ENCODE measurements at places on chromosomes 2 and 18.
A peak's percentile ranks its signal among the peaks of the same experiment; 100 is the strongest.

- no peak for DNase-seq
Measured at GRCh38 chr2:232296776-232297525, 81.6 kb upstream of the ALPP start.

DNA sequence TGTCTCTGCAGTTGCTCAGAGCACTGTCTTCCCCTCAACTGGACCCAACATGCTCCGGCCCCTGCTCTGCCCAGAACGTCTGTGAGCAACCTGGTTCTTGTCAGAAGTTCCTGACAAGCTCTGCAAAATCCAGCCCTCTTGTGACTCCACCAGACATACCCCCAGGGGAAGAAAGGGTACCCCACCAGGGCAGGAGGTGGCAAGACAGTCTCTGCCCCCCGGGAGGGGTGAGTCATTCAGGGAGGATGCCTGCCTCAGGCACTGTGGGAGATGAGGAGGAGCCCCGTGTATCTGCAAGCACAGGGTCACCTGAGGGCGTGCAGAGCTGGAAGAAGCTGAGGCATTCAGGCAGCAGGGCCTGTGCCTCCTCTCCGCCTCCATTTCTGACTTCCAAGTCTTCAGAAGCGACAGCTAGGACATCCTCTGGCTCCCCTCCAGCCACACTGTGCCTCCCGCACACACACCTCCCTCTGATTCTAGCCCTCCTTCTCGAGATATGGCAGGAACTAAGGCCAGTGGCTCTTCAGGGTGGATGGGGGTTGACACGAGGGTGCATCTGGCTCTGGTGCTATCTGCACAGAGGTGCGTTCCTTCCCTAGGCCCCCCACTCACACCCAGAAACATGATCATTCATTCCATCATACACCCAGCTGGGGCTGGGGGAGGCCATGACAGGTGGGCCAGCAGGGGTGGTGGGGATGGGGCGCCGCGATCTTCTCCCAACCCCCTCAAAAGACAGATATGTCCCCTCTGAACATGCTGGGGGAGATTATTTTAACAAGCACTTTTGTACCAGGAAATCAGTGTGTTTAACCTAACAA, 222.2 kb downstream of the CYP26B1 start:
- no peak for DNase-seq

GRCh38 chr2:30639836-30640235, 167.4 kb downstream of the CAPN13 start:
- no peak for DNase-seq

DNA sequence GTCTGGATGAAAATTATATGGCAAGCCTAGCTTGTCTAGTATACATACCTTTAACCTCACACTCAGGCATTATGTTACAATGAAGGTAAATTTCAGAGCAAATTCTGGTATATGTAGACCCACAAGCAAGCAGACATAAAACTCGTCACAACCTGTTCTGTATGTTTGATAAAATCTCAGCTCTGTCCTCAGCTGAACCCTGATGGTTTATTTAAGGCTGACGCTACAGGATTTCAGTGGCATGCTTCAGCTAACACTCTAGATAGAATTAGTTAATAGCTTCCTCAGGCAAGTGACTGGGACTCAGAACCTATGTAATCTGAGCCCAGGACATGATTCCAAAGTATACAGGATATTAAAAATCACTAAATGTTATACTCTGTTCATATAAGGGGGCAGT, 68.2 kb upstream of the MC2R start:
- DNase-seq = no peak

- no peak for DNase-seq
Measured at GRCh38 chr2:96025194-96025492, 9.6 kb downstream of the GPAT2 start.

DNA sequence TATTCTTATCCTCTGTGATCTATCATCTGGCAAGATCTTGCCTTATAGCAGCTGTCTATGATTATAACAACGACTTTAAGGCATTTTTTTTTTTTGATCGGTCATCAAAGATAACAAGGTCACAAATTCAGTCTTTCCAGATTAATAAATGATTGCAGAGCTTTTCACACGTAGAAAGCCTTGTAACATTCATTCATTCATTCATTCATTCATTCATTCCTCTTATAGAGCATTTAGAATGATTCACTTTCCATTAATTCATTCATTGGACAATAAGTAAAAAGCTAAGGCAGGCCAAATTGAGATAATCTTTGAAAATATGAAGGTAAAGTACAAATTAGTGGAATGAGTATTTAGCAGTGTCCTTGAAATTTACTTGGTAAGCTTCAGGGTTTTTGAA, 223.7 kb downstream of the NUP35 start:
- no peak for DNase-seq

GRCh38 chr2:185689906-185690539, 48.6 kb upstream of the FSIP2 start:
- no peak for DNase-seq

DNA sequence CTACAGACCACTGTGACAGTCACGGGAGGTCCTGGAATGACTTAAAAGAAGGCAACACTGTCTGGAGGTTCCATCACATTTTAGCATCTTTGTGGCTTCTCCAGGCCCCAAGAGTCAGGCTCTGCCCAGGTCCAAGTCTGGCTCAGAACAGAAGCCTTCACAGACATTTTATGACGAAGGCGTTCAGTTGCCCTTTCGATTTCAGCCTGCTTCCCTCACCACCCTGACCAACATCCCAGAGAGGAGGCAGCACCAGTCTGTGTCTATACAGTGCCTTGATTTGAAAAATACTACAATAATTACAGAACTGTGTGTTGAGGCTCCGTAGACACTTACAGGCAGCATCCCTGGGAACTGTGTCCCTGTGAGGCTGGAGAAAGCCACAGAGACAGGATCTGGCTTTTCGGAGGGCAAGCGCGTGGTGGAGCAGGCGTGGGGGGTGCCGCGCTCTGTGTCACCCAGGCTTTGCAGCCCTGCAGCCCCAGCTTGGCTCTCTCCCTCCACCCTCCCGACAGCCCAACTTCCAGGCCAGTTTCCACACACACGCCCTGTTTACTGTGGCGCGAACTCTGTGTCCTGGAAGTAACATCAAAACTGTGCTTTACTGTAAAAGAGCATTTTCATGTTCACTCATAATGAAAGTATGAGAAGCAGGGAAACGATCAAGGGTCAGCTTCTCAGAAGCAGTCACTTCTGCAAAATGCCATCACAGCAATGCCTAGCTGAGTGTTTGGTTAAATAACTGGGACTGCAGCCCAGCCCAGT, 153.5 kb upstream of the ALKAL2 start:
- no peak for DNase-seq

- no peak for DNase-seq
Measured at GRCh38 chr18:62767836-62768557, 52.7 kb downstream of the PHLPP1 start.

GRCh38 chr2:186570604-186571003, 19.3 kb upstream of the ITGAV start:
- DNase-seq = no peak

DNA sequence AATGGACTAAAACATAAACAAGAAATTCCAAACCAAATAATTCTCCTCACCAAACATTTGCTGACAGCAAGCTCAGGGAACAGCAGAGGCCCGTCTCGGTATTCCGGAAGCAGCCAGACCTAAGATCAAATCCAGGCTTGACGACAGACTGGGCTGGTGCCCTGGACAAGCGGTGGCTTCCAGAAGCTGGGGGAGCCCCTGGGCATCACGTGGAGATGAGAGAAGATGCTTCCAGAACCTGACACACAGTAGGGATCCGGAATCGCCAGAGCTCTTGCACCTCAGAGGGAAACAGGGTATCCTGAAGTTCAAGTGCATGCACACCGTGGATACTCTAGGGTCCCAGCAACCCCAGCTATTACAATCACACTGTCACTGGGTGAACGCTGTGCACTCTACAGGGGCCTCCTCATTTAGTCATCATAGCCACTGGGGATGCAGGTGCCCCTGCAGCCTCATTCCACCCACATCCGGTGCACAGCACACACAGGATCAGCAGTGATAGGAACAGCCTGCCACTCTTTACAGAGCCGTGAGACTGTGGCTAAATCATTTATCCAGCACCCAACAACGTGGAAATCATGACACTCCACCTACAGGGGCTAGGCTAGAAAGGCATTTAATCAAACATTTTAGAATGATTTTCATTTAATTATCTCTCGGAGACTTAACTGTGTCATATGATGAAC, 102.6 kb downstream of the HDAC4 start:
- no peak for DNase-seq

GRCh38 chr2:170815746-170816503, 762 bp upstream of the GAD1 start:
- peak; percentile 19 for DNase-seq

DNA sequence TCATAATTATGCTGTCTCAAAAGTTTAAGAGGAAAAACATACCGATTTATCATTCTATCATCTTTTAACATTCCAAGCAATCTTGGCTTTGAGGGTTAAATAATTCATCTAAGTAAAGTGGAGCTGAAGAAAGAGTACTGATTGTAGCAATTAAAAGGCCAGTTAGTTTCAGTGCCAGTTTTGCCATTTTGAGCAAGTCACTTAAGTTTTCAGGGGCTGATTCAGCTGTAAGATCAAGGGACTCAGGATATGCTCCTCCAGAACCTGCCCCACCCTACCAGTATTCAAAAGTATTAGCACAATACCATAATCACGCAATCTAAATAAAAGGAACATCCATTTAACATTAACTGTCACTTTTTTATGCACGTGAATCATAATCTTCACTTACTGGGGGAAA, 1.9 kb downstream of the SS18 start:
- no peak for DNase-seq
